ENCODE measurements at places on chromosomes 1 and 21. TPM values are rescaled to one million over a fixed set of nuclear protein-coding genes. Genes with fewer than 3 reads are reported as not detected.

Gene TRAF3IP3
- not detected for total RNA-seq

GRCh38 chr1:156295391-156295947 is at the start of gene GLMP:
Gene GLMP (minus strand): TSS chr1:156295679. CDS start chr1:156295645, 34 bp downstream.
- H3K36me3 ChIP-seq, result no peaks in the 10 kb centered on the region
- no peak for DNase-seq
- peak within 1 kb of the TSS; percentile 65 for H3K4me3 ChIP-seq

DNA sequence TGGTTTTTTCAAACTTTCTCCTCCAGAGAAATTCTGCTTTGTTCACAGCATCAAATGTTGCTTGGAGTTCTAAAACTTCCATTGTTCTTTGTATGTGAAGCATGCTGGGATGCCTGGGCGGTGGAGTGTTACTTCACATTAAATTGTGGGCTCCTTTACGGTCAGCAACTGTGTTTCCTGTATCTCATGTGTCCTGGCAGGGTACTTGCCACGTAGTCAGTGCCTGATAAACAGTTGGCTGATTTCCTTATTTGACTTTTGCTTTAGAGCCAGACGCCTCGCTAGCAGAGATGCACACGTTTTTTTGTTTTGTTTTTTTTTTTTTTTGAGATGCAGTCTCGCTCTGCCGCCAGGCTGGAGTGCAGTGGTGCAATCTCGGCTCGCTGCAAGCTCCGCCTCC is 96.7 kb downstream of the UCK2 start:
- H3K4me1 ChIP-seq, result no peaks in the 10 kb centered on the region
- H3K36me3 ChIP-seq, result no peaks in the 10 kb centered on the region
- DNase-seq, result no peak
- no peak overlapping the region for H3K4me3 ChIP-seq
- H3K27ac ChIP-seq, result no peak overlapping the region

GRCh38 chr1:17338706-17339493 is 30.9 kb downstream of the PADI4 start:
- no peaks in the 10 kb centered on the region for H3K27me3 ChIP-seq
- H3K27ac ChIP-seq, result no peak overlapping the region
- no peak for DNase-seq
- no peak overlapping the region for H3K4me3 ChIP-seq

Gene TNNI3K
- total RNA-seq, result 0.48 TPM

DNA sequence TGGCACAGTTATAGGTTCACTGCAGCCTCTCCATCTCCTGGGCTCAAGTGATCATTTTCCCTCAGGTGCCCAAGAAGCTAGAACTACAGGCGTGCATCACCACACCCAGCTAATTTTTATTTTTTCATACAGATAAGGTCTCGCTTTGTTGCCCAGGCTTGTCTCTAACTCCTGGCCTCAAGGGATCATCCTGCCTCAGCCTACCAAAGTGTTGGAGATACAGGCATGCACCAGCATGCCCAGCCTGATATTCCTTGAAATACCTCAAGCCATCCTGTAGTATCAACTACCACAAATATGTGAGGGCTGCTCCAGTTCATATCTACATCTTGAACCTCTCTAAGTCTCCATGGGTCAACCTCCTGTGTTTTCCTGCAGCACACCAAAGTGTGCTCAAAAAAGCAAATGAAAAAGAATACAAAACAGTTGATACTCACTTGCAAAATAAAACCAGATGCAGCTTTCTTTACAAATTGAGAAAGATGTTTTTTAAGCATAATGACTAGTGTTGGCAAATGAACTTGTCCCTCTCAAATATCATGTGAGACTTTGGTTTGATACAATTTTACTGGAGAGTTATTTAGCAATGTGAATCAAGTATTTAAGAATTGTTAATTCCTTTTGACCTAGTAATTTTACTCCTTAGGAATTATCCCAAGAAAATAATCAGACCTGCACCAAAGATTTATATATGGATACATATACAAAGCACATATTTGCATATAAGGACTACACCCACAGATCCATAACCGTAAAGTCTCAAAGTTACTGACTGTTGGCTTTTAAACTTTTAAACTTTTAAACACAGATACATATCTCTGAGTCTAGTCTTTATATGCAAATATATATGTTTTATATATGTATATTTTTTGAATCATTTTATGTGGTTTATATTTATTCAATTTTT is 197.7 kb downstream of the NRIP1 start:
- no peak for DNase-seq
- H3K27ac ChIP-seq, result no peak overlapping the region
- no peaks in the 10 kb centered on the region for H3K27me3 ChIP-seq
- H3K36me3 ChIP-seq, result no peaks in the 10 kb centered on the region
- H3K4me3 ChIP-seq, result no peak overlapping the region

- no peaks in the 10 kb centered on the region for H3K4me1 ChIP-seq
- H3K27me3 ChIP-seq, result no peaks in the 10 kb centered on the region
- no peak overlapping the region for H3K27ac ChIP-seq
- no peaks in the 10 kb centered on the region for H3K36me3 ChIP-seq
Measured at GRCh38 chr1:111563619-111564018, 56.0 kb upstream of the RAP1A start.

DNA sequence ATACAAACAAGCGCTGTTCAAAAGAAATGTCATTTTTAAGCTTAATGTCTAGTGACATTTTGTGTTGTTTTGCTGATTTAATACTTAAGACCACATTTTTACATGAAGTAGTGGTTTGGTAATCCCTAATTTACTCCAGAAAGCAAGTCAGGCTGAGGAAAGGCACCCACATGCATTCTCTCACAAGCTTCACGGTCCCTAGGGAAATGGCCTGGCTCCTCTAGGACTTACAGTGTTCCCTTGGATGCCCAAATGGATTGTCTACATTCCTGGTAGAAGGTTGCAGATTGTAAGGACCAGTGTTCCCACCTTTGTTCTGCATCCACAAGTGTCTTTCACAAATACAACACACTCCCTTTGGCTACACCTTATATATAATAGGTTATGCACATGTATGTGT is 9.5 kb downstream of the GPSM2 start:
- H3K4me3 ChIP-seq, result no peak overlapping the region
- no peak for DNase-seq
- H3K4me1 ChIP-seq, result no peaks in the 10 kb centered on the region
- no peak overlapping the region for H3K27ac ChIP-seq
- no peaks in the 10 kb centered on the region for H3K27me3 ChIP-seq

GRCh38 chr1:154845174-154845573 is 24.9 kb downstream of the KCNN3 start:
- no peaks in the 10 kb centered on the region for H3K27me3 ChIP-seq
- H3K27ac ChIP-seq, result no peak overlapping the region
- H3K4me1 ChIP-seq, result peaks cover 23% of the 10 kb centered on the region
- no peaks in the 10 kb centered on the region for H3K36me3 ChIP-seq
- DNase-seq, result no peak
- H3K4me3 ChIP-seq, result no peak overlapping the region

DNA sequence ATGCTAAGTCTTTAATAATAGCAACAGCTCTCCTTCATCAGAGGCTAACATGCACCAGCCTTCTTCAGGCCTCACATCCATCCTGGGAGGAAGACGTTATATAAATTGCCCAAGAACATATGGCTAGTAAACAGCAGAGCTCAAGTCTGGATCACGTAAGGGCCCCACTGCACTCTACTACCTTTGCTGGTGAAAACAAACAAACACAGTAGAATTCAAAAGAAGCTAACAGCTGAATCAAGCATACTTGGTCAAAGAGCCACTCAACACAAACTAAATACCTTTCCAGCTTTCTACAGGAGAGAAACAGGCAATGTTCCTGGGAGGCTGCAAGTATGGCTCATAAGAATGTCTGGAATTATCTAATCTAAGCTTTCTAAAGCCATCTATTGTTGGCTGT is 66.0 kb downstream of the WLS start:
- H3K36me3 ChIP-seq, result no peaks in the 10 kb centered on the region
- no peak overlapping the region for H3K27ac ChIP-seq
- no peak overlapping the region for H3K4me3 ChIP-seq
- no peaks in the 10 kb centered on the region for H3K4me1 ChIP-seq

GRCh38 chr1:111290104-111290503 is 547 bp upstream of the CHIA start:
- no peak overlapping the region for H3K27ac ChIP-seq
- no peaks in the 10 kb centered on the region for H3K36me3 ChIP-seq
- H3K4me3 ChIP-seq, result no peak overlapping the region
- no peak for DNase-seq
- no peaks in the 10 kb centered on the region for H3K4me1 ChIP-seq
- no peaks in the 10 kb centered on the region for H3K27me3 ChIP-seq

GRCh38 chr1:172431721-172432192 is 11.3 kb downstream of the C1orf105 start:
- no peak for DNase-seq
- H3K36me3 ChIP-seq, result no peaks in the 10 kb centered on the region
- H3K27ac ChIP-seq, result 0 out of 2 replicates have a peak overlapping the region, but pooled peaks have one; percentile 34
- H3K27me3 ChIP-seq, result no peaks in the 10 kb centered on the region

GRCh38 chr1:40783001-40783905 is at the start of gene KCNQ4:
Gene KCNQ4 (plus strand): TSS chr1:40783787. CDS start chr1:40784094, 307 bp downstream.
- no peak for DNase-seq
- H3K36me3 ChIP-seq, result no peaks in the 10 kb centered on the region
- no peaks in the 10 kb centered on the region for H3K4me1 ChIP-seq

GRCh38 chr1:2493691-2494322 is 17.7 kb downstream of the PLCH2 start:
- H3K4me1 ChIP-seq, result no peaks in the 10 kb centered on the region
- H3K4me3 ChIP-seq, result no peak overlapping the region
- H3K27me3 ChIP-seq, result no peaks in the 10 kb centered on the region
- no peaks in the 10 kb centered on the region for H3K36me3 ChIP-seq
- no peak for DNase-seq

DNA sequence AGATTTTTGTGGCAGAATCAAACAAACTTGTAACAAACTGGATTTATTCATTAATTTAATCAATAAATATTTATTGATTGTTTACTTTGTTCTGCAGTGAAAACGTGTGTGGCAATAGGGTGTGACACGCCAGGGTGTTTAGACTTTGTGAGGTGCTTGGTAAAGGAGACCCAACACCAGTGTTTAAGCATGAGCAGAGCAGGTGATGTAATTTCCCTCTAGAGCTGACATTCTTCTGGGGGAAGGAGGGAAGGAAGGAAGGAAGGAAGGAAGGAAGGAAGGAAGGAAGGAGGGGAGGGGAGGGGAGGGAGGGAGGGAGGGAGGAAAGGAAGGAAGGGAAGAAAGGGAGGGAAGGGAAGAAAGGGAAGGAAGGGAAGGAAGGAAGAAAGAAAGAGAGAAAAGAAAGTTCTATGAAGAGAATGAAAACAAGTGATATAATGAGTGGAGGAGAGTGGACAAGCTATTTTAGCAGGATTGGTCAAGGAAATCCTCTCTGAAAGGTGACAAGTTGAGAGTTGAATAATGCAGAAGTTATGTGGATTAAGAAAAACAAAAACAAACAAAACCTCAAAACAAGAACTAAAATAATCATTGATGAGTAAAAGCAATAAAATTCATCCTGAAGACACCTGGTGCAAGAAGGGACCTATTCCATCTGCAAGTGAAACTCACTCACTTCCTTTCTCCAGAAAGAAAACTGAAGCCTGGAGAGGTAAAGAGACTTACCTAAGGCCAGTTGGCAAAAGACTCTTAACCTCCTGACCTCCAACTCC is 60.8 kb downstream of the TSEN15 start:
- no peak overlapping the region for H3K4me3 ChIP-seq
- H3K27me3 ChIP-seq, result no peaks in the 10 kb centered on the region
- no peaks in the 10 kb centered on the region for H3K4me1 ChIP-seq
- no peak overlapping the region for H3K27ac ChIP-seq

Gene PADI1
- 0.30 TPM for total RNA-seq
